ENCODE measurements at places on chromosomes 4 and X.

DNA sequence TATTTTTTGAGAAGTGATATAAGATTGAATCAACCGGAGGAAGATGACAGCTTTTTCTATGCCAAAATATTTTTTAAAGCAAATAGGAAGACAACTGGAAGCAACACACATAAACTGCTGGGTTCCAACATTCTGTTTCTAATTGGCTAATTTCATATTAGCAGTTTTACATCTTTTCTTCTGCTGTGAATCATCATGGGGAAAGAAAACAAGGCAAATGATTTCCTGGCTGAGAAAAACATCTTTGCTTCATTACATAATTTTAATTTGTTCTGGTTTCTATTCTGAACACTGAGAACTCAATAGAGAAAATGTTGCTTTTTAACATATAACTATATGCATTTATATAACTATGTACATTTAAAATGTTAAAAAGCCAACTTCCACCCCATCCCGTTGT is 2518.5 kb downstream of the ARAP2 start:
- no peak for DNase-seq

DNA sequence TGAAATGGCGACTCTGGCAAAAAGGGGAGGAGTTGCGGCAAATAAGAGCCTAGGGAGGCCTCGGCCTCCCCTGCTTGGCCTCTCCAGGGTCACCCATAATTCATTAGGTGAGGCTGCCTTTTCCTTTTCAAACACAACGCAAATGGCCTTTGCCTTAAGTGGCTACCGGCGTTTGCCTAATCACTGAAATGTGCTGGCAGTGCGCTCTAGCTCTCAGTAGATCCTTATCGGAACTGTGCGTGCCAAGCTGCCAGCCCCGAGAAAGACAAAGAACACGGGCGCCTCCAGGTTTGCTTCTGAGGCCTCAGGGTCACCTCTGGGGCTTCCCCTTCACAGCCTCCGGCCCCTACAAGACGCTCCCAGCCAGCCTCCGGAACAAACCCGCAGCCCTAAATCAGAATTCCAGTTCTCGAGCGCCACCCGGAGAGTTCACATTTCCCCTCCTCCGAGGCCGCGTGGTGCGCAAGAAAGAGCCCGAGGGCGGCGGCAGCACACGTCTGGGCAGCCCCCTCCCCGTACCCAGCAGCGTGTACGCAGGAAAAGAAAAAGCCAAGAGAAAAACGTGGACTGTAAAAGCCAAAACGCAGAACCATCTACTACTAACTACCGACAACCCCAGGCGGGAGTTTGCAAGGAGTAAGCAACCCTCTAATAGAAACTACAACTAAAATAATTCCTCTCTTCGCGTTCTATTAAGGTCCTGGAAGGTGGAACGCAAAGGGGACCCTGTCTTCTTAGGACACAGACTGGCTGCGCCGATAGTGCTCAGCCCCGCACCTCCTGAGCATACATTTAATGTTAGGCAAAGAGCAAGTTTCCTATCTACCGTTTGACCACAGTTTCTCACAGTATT is 76.5 kb upstream of the BCOR start:
- DNase-seq, result no peak

DNA sequence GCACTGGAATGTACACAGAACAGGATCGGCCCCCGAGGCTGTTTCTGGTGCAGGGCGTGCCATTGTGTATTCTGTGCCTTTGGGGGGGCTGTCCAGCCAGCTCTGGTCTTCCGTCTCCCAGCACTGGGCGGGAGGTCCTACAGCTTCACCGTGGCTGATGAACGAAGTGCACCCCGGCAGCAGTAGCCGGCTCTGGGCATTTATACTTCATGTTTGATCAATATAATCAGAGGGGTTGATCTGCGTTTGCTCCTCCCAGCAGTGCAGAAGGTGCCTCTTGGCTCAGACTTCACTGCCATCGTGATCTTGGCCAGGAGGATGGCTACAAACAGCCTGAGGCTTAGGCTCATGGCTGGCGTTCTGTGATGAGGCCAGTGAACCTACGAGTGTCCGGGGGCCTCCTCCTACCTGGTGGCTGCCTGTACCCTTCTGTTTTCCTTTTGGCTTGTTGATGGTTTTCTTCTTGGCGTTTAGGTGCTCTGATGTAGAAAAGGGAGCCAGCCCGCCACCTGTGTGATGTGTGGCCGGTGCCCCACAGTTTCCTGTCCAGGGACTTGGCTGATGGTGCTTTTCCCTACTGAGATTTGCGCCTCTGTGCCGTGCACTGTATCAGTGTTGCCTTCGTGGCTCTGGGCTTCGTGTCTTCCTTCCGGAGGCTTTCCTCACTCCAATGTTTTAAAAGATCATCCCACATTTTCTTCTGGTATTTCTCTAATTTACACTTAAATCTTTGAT is 31.2 kb upstream of the HGFAC start:
- no peak for DNase-seq

DNA sequence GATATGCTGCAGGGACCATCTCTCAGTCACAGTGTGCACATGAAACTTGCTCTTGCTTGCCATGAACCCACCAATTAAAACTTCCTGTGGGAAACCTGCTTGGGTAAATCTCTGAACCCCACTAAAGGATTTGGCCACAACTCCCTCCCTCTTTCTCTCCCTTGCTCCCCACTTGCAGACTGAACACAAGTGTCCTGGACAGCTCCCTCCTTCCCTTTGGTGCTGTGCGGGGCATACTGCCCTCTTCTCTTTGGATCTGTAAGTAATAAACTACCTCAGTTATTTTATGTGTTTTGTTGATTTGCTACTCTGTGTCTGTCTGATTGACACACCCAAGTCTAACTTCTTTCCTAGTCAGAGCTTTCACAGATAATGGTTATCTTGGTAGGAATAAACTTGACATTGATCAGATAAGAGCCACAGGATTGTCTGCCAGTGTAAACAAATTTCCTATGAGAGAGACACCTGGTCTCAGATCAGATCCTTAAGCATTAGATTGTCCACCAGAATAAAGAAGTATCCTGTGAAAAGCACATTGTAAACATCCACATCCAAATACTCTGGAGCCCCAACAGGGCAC is 41.8 kb downstream of the SULT1E1 start:
- DNase-seq, result no peak

- no peak for DNase-seq
Measured at GRCh38 chr4:84631573-84631972, 48.6 kb downstream of the CDS1 start.

DNA sequence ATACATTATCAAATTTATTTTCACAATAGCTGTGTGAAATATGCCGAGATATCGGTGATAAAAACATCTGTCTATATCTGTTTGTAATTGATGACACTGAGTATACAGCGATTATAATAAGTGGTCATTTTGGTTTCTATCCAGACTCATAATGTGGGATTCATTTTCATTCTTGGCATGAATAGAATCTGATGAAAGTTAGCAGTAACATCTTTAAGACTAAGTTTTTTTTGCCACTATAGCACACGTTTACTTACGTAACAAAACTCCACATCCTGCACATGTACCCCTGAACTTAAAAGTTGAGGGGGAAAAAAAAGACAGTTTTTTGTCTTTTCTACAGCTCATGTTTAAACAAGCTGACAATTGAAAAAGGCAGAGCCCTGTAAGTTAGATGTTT is 86.4 kb downstream of the PPA2 start:
- no peak for DNase-seq

- no peak for DNase-seq
Measured at GRCh38 chrX:9519546-9520216, 54.8 kb downstream of the TBL1X start.

DNA sequence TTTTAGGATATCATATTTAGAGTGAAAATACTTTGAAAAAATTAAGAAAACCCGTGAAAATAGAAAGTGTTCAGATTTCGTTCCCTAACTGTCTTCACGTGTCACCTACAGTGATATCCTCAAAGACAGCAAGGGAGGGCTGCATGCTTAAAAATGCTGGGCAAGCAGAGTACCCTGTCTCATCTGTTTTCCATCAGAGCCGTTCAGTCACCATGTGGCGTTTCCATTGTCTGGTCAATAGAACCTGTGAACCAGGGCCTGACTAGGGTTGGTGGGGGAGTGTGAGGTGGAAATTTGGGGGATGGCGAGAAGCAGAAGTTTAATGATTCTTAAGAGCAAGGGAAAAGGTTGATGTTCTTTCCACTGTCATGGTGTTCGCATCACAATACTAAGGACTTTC is 173.9 kb downstream of the BMPR1B start:
- DNase-seq, result no peak

DNA sequence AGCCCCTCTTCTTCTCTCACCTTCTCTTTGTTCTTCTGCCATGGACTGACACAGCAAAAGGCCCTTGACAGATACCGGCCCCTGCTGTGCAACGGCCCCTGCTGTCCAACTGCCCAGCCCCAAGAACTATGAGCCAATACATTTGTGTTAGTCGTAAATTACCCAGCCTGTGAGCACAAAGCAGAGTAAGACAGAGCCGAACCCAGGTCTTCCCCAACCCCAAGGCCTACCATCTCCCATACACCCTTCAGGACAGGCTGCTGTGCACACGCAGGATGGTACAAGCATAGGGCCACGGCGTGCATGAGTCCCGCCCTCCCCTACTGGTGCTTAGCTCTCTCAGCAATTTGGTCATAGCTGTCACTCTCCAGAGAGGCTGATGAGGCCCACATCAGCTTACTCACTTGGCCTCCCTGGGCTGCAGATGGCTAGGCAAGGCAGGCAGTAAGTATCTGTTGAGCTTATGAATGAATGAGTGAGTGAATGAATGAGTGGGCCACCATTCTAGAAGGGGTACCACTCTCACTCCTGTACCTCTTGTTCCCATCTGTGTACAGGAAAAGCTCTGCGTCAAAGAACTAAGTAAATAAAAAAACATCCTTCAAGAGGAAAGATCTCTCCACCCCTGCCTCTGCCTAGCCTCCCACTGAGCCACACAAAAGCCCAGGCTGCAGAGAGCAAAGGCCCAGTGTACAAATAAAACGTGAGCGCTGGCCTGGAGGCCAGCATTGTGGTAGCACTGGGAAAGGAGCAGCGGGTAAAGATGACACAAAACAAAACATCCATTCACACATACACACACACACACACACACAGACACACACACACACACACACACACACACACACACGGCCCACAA is 13.9 kb downstream of the WDR1 start:
- DNase-seq, result no peak

DNA sequence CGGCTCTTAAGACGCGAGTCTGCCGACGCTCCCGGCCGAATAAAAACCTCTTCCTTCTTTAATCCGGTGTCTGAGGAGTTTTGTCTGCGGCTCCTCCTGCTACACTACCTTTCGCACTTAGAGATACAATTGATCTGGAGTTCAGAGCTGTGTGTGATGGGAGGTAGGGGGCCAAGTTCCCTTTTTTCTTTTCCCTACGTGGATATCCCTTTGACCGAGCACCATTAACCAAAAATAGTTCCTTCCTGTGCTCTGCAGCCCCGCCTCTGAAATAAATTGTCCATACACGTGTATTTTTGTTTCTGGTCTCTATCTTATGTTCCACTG is 555 bp upstream of the PGM2 start:
- peak; percentile 40 for DNase-seq

- DNase-seq, result no peak
Measured at GRCh38 chr4:65861993-65862392, 191.7 kb upstream of the EPHA5 start.

- DNase-seq, result no peak
Measured at GRCh38 chr4:168059251-168059650, 33.1 kb upstream of the ANXA10 start.

GRCh38 chr4:69617083-69617694 is 22.3 kb downstream of the UGT2A2 start:
- peak; percentile 45 for DNase-seq

- DNase-seq, result peak; percentile 45
Measured at GRCh38 chr4:189202182-189202868, 738.3 kb upstream of the FRG1 start.

GRCh38 chr4:75566911-75567310 is 11.0 kb downstream of the ODAPH start:
- no peak for DNase-seq

DNA sequence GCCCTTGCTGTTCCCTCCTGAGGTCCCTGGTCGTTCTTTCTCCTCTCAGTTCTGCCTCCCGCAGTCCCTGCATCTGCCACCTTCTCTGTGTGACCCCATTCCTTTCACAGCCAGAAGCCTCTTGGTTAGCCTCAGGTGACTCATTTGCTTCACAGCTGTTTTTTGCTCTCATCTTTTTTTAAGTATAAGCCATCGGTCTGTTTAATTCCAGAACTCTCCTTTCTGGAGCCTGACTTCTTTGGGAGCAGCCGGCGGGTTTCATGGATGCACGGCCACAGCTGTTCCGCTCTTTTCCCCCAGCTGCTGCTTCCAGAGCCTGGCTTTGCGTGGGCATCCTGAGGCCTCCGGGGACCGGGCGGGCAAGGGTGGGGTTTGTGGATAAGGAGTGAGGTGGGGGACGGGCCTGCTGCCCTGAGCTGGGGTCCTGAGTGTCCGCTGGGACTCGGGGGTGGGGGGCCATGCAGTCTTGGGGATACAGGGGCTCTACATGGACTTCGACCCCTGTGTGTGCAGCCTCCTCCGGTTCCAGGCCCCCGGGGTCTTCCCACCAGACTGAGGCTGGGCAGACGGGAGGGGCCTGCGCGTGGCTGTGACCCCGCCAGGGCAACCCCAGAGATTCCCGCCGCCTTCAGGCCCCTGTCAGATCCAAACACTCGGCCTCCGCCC is 46.7 kb downstream of the PCGF3 start:
- no peak for DNase-seq

GRCh38 chrX:2928191-2928582 is 952 bp downstream of the ARSD start:
- no peak for DNase-seq

- no peak for DNase-seq
Measured at GRCh38 chr4:185833055-185833598, 21.1 kb upstream of the SORBS2 start.

DNA sequence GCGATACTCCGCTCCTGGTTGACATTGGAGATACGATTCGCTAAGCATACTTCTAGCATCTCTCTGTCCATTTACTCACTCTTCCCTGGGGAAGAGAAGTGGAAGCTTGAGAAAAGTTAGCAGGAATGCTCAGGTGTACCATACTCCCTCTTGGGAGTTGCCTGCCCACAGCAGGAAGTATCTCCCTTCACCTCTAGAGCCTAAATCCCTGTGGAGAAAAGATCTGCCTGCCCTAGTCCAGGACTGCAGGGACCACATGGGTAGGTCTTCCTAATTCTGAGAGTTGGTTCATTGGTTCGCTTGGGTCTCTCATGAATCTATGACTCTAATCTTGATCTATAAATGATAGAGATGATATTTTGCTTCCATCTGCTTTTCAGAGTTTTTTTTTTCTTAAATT is 26.3 kb upstream of the MAPK10 start:
- DNase-seq, result no peak

GRCh38 chrX:15737190-15737958 is 696 bp upstream of the CA5B start:
- DNase-seq, result no peak

DNA sequence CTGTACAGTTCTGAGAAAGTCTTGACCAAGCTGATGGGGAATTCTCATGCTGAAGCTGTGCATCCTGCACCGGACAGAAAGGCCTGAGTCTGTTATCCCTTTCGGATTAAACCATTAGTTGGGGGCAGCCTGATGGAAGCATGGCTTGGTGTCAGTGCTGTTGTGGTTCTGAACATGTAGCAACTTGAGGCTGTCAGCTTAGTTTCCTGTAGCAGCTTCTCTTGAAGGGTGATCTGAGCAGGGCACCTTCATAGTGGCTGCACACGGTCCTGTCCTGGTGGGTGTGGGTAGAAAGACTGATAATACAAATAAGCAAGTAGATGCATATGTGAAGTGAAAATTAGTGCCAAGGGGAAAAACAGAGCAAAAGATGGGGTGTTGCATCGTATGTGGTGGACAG is 11.7 kb downstream of the KIAA0232 start:
- DNase-seq, result no peak

GRCh38 chr4:142818031-142818430 is 28.1 kb downstream of the INPP4B start:
- no peak for DNase-seq

Measured in neuronal stem cell (in vitro differentiated cells).